Frontal cortex (tissue), 4 donors: ENCODE measurements at places on chromosomes 3 and 15. TPM values are rescaled to one million over a fixed set of nuclear protein-coding genes. Genes with fewer than 3 reads are reported as not detected.

DNA sequence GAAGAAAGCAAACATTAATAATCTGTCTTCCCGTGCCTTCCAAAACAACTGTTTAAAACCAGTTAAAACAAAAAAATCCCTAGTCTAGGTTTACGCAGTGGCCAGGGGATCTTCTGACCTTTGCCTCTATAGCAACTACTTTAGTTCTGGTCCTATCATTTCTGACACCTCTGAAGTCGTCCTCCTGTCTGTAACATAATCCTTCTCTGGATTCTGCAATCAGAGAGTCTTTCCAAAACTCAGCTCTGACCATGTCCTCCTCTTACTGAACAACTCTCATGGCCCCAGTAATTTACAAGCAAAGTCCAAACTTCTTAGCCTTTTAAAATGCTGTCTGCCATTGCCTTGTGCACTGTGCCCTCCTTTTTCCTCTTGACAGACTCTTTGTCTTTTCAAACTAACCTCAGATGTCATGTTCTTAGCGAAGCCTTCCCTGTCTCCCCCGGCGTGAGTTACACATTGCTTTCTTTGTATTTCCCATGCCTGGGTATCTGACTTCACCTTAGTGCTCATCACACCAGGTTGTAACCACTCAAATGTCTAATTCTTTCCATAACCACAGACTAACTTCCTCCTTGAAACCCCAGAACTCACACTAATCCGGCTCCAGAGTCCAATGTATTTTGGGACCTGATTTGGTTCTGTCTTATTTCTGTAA is 105.2 kb upstream of the BNIP2 start:
- DNase-seq: no peak

- no peak for DNase-seq
Measured at GRCh38 chr3:119981386-119981785, 112.9 kb downstream of the GSK3B start.

DNA sequence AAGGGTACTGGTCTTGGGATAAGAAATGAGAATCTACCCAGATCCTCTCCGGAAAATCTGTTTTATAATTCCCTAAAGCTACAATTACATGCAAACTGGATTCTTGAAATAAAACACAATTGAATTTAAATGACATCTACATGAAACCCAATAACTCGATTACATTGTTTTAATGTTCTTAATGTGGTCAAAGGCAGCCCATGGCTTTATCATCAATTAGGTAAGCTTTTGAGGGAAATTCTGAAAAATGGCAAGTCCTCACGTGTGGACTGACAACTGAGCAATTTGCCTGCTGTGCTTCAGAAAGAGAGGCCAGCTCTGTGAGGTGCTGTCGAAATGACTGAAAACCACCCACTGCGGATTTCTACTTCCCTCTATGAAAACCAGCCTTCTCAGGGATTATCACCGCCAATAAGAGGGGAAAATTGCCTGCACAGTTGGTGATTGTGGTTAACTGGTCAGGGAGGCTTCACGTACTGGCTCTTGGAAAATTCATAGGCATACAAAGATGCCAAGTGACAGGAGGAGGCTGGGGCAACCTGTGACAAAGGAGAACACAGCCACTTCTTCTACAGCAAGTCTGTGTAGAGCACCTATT is 200.8 kb upstream of the SLCO3A1 start:
- no peak for DNase-seq

DNA sequence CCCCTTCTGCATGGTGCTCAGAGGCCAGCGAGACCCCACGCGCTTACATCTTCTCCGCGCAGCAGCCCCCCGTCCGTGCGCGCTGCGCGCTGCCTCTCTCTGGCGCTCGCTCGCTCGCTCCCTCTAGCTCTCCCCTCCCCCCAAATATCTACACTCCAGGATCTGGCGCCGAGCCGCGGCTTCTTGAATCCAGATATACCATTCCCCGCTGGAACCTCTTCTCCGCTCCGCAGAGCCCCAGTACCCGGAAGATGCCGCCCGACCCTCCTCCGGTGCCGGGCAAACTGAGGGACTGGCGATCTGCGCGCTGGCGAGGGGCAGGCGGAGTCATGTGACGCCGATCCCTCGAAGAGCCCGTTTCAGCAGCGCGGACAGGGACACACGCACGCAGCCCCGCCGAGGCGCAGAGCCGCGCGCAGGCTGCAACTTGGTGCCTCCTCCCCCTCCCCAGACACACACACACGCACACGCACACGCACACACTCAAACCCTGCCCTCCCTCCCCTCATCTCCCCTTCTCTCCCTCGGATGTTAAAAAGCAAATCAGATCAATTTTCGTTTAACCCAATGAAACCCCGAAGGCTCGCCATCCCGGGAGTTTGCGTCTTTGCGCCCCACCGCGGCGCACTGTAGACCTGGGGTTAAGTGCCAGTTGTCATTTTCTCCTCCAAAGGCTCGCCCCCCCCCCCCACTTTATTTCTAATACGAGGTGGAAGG is at the start of gene RASGRF1:
RASGRF1 (minus strand) TSS at position 294 of the 717 bp plus-strand sequence; CDS start at position 12, 282 bp downstream.
- DNase-seq: peak; percentile 34

DNA sequence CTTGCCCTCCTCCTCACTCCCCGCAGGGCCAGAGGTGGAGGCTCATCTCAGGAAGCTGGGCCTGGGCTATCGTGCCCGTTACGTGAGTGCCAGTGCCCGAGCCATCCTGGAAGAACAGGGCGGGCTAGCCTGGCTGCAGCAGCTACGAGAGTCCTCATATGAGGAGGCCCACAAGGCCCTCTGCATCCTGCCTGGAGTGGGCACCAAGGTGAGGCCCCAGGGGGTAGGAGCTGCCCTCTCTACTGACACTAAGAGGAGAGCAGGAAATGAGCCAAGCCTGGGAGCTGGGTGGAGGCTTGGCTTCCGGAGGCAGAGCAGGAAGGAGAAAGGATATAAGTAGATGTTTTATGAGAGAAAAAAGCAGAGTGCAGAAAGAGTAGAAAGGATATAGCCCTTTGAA is 4.9 kb downstream of the OGG1 start:
- DNase-seq: no peak

GRCh38 chr15:29635513-29636098 is 186.7 kb downstream of the TJP1 start:
- no peak for DNase-seq

GRCh38 chr3:72574144-72574543 is 274.1 kb downstream of the SHQ1 start:
- DNase-seq: no peak

GRCh38 chr3:88003115-88003755 is 55.6 kb downstream of the CGGBP1 start:
- DNase-seq: no peak

DNA sequence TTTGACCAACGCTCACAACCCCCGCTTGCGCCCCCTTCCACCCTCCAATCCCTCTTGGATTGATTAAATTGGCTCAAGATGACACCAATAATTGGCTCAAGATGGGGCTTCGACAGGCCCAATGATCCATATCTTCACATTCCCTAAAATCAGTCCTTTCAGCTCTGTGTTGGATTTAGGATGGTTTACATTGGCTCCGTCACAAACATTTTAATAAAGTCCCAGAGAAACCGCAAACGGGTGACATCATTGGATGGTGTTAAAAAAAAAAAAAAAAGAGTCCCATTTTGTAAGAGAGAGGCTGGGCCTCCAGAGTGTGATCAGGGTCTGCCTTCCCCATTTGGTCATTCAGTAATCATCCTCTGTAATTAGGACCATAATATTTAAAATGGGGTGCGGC is 113.4 kb upstream of the MRPS22 start:
- no peak for DNase-seq

- DNase-seq: no peak
Measured at GRCh38 chr3:102460579-102460978, 25.8 kb downstream of the ZPLD1 start.

DNA sequence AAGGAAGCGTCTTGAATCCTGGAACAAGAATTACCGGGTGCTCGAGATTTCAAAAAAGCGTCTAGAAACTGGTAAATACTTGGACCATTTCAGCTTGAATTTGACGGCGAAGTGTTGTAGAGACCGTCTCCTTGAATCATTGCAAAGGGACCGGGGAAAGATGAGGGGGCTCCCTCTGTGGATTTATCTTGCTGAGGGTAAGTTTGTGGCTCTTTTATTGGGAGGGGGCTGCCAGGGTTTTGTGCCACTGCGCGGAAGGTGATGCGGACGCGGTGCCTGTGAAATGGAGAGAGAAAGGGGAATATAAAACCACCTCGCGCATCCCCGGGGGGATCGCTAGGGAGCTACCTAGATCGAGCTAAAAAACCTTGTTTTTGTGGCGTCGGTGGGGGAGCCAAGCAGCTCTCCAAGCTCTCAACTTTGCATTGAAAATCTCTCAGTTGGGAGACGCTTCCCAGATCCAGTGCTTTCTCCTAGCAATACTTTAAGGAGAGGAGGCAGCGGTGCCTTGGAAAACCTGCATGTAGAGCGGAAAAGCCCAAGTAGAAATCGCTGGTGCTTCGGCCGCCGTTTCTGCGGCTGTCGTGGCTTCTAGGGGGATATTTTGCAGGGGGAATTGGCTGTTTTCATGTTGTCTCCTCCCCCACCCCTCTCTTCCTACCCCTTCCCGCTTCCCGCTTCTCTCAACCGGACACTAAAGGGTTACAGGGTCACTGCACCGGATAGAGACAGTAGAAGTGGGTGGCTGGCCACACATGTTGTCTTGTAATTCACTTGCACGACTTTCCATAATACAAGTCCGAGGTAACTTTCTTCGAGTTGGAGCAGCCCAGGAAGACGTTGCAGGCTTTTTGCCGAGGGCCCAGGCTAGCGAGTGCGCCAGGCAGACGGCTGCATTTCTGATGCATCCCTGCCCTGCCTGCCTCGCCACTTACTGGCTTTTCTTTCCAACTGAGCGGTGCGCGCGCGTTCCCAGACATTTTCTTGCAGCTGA is 187.6 kb downstream of the NLGN1 start:
- DNase-seq: peak; percentile 3

Gene CLDN16
- 1.6 TPM for total RNA-seq

Gene PARP14
- 7.3 TPM for total RNA-seq
